ENCODE measurements at places on chromosomes 3 and 15.

- no peak for DNase-seq
Measured at GRCh38 chr3:181906338-181906737, 194.6 kb downstream of the SOX2 start.

DNA sequence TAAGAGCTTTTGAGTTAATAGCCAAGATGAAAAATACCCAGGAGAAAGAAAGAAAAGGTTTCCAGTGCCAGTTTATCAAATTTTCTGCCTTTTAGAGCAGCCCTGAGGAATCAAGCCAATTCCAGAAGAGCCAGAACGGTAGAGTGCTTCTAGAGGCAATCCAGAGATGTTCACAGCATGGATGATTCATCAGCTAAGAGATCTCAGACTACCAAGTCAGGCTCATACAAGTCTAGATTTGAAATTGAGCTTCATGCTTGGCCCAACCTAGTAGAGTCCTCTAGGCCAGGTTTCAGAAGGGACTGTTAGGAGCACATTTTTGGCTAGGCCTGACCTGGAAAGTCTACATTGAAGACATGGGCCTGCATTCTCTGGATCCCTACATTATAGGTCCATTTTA is 15.5 kb downstream of the WDR48 start:
- no peak for DNase-seq

- no peak for DNase-seq
Measured at GRCh38 chr15:101501703-101502373, 12.3 kb upstream of the PCSK6 start.

DNA sequence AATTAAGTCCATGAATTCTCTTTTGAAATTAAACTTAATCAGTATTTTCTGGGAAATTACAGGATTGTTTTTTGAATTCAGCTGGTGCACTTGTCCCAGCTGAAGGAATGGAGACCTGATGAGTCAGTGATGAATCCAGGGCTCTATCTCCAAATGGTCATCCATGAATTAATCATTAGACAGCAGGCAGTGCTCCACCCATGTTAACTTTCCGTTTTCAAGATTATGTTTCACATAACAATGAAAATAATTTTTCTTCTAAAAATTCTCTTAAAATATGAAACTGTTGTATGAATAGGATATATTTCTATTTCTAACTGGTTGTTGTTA is 13.9 kb upstream of the PAQR9 start:
- DNase-seq = no peak

DNA sequence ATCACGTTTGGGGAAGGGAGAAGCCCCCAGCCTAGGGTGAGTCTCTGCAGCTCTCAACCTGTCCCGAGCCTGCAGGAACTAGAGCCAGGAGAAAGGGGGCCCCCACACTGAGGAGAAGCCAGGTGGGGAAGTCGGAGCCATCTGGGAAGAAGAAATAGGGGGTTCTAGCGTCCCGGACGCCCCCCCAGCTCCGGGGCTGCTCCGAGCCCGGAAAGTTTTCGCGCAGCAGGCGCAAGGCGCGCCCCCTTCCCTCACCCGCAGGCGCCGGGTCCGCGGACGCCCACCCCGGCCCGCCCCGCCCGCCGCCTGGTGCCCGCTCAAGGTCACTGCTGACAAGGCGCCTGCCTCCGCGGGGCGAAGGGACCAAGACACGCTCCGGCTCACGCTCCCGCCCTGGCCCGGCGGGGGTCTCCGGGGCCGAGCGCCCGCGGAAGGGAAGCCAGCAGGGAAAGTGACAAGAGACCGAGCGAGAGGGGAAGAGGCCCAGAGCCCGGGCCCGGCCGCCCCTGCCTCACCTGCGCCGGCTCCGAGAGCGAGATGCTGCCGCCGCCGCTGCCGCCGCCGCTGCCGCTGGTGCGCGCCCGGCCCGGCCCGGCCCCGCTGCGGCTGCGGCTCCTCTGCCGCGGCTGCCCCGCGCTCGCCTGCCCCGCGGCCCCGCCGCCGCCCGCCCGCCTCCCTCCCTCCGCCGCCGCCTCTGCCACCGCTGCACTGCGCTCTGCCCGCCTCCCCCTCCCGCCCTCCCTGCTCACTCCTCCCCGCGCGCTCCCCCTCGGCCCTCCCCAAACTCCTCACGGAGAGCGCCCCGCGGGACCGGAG is 108.4 kb upstream of the SLC6A11 start:
- no peak for DNase-seq

DNA sequence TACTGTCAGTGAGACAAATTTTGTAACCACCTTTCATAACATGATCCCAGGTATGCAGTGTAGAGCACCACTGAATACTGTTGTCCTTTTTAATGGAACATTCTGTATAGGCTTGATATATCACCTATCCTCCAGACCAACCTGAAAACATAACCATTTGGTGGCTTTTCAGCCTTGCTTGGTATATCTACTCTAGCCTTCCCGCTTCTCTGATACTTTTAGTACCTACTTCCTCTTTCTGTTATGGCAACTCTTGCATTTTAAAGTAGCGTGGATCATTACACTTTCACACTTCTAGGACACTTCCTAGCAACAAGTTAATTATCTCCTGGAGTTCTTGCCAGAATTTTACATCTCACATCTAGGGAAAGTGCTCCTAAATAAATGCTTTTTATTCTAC is 226.6 kb upstream of the ROBO1 start:
- no peak for DNase-seq

DNA sequence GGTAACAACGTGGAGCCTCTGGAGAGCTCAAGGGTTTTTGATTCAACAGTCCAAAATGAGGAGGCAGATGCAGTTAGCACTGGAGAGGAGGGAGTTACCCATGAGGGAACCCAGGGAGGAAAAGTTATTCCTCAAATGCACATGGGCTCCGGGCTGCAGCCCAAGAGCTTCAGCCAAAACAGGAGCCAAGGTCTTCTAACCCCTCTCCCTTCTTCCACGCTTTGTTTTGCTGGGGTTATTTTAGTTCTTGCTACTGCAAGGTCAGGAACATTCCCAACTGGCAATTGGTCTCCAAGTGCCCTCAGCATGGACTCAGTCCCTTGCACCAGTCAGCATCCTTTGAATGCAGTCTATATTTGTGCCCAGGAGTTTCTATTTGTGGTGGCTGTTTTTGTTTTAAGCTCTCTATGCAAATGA is 90.0 kb downstream of the TGFBR2 start:
- no peak for DNase-seq

DNA sequence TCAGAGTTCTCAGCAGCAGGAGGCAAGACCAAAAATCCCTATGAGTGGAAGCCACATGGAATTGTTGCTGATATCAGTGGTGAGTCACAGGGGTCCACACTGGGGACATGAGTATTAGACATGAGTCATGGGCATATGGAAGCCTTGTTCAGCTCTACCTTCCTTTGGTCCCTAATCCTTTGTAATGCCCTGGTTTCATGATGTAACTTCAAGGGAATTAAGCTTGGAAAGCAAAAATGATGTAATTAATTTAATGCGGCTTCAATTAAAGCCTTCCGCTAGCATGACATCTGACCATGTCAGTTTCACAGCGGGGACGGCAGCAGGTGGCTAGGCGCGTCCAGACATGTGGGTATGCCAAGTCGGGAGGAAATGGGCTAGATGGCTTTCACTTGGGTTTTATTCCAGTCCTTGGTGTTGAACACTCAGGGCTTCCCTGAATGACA is 176.1 kb upstream of the RGMA start:
- DNase-seq = no peak

- DNase-seq = no peak
Measured at GRCh38 chr3:30666572-30667279, 60.3 kb downstream of the TGFBR2 start.

DNA sequence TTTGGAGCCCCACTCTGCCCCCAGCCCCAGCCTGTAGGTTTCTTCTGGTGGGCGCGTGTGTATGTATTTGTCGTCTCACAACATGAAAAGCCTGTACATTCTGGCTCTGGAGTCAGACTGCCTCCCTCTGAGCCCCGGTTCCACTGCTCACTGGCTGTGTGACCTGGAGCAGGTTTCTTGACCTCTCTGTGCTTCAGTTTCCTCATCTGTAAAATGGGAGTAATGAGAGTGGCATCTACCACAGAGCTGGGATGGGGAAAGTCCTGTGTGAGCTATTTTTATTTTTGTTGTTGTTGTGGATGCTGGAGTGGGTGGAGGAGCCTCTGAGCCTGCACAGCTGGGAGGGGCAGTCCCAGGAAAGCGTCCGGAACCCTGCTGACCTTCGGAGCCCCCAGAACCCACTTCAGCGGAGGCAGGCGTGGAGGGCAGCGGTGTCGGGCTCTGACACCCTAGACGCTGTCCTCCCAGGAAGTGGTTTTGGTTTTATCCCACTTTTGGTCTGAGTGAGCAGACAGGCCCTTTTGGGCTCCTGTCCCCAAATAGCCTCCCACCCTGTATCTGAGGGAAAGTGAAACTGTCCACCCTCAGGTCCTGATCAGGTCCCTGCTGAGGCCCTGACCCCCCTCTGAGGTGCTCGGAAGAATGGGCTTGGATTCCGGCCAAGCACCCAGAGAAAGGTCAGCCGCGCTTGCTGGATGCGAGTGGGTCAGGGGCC is 103.5 kb downstream of the CHSY1 start:
- DNase-seq = no peak

DNA sequence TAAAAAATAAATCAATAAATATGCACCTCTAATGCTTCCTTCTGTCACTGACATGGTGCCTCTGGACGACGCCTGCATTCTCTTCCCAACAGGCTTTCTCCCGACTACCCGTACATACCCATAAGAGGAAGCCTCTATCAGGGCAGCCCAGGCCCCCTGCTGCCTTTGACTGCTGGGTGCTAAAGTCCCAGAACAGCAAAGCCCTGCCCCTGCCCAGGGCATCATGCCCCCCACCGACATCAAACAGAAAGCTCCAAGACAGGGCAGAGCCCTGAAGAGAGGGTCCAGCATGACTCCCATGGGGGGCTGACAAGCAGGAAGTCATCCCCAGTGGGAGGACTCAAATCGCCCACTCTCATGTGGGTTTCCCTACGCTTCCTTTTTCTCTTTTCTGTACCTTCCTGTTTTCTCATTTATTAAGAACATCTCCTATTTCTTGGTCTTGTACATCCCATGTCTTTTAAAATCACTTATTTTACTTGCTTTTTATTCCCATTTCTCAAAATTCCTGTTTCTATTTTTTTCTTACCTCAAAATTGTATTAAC is 23.4 kb downstream of the XPC start:
- no peak for DNase-seq

DNA sequence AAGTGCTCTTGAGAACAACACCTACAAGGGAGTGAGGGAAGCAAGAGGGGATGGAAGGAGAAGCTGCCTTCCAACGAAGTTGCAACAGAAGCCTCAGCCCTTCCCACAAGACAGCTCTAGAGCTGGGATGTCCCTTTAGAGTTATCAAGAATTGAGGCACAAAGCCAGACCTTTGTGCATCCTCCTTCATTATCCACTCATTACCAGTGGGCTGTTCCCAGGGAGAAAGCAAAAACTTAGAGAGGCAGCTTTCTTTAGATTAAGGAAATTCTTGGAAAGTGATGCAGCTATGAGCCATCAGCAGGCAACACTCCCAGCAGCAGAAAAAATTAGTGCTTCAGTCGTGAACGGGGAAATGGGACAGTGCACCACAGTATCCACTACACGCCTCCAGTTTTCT is 10.6 kb upstream of the CD96 start:
- DNase-seq = no peak

- no peak for DNase-seq
Measured at GRCh38 chr3:60364475-60364874, 886.8 kb downstream of the FHIT start.

GRCh38 chr3:72273615-72274014 is 488.7 kb upstream of the PROK2 start:
- DNase-seq = peak; percentile 89

DNA sequence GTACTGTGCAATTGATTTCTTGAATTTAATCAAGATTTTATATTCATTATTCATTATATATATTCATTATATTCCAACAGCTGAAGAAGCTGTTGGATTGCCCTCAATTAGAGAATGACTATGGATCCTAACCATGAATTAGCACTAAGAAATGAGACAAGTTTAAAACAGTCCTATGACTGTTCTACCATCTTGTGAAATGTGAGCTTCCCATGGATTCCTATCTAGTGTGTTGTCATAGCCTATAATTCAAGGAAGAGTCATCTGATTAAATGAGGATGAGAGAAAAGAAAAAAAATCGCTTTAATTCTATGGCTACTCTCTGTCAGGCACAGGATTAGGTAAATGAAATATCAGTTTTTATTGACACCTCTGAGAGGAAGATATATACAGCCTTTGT is 696.6 kb upstream of the NAALADL2 start:
- DNase-seq = no peak

DNA sequence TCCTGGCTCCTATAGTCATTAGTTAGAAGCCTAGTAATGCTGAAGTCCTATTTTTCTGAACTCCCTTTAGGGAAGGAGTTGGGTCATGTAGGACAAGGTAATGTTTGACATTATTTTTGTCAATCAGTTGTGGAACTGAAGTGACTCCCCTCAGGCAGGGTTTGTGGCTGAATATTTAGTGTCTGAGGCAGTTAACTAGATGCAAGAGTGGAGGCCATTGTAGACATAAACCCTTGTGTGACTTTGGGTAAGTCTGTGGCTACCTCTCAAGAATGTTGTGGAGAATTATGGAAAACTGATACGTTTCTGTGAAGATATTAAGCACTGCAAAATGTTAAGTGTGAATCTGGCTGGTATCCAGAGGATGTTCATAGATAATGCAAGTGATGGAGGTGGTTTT is 125.2 kb upstream of the PHLDB2 start:
- no peak for DNase-seq

DNA sequence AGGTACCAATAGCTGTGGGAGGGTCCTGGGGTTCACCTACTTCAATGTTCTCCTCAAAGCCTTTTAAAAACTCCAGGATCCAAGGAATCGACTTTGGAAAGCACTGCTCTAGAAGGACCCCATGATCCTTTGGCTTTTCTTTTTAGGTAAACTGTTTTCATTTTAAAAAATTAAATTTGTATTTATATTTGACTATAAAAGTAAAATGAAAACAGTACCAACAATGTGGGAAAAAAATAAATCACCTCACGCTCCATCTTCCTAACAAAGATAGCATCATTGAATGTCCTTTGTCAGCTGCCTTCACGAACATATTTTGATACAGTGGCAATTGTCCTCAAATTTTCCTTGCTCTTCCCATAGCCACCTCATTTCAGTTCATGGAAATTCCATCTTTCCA is 127.5 kb downstream of the PLD1 start:
- DNase-seq = no peak

- DNase-seq = peak; percentile 57
Measured at GRCh38 chr3:173584838-173585831, 187.6 kb downstream of the NLGN1 start.

GRCh38 chr3:144426967-144427366 is 455.3 kb downstream of the DIPK2A start:
- no peak for DNase-seq

DNA sequence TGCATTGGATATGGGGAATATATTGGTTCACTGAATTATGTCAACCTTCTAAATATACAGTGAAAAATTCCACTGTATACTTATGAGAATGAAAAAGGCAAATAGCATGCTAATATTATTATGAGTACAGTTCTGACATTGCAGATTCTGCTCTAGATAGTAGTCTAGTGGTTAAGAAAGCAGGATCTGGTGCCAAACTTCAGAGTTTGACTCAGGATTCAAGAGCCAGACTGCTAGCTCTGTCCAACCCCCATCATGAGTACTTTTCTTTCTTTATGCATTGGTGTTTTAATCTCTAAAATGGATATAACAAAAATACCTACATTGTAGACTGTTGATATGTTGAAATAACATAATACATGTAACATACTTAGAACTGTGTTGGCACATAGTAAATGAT is 57.3 kb upstream of the PLSCR4 start:
- no peak for DNase-seq

GRCh38 chr3:187104933-187105332 is 34.4 kb downstream of the RPL39L start:
- DNase-seq = no peak

GRCh38 chr15:70094690-70095311 is 2.9 kb downstream of the TLE3 start:
- no peak for DNase-seq
